Activated CD4-positive, alpha-beta T cell treated with anti-CD3 and anti-CD28 coated beads for 24 hours (primary cell): ENCODE measurements at places on chromosomes 13 and 19.

DNA sequence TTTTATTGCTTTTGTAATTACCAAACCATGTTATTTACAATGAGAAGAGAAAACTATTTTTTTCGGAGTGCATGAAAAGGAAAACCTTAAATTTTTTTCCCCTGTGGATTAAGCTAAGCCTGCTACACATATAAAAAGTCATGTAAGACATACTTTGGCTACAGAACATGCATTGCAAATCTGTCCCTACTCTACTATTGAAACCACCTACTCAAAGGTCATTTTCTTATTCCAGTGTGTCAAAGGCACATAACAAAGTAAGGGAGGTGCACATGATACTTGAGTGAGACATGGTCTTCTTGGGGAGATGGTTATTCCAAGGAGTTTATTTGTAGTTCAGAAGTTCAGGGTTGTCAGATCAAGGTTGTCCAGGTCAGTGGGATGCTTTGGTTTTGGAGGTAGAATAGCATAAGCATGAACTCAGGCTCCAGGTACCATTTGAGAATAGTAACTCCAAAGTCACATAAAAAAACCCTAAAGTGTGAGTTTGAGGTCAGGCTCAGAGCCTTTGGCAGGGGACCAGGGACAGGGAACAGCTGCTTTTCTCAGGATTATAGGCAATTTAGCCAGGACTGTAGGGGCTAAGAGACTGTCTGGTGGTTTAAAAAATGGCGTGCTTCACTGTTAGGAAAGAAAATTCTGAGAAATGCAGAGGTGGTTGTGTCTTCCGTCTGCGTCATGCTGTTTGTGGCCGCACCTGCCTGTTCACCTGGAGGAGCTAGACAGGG, 15.4 kb downstream of the FARP1 start:
- DNase-seq, result no peak

GRCh38 chr19:290372-291005, 714 bp downstream of the PLPP2 start:
- no peak for DNase-seq

GRCh38 chr13:38875186-38875875, 115.3 kb downstream of the STOML3 start:
- DNase-seq, result no peak

DNA sequence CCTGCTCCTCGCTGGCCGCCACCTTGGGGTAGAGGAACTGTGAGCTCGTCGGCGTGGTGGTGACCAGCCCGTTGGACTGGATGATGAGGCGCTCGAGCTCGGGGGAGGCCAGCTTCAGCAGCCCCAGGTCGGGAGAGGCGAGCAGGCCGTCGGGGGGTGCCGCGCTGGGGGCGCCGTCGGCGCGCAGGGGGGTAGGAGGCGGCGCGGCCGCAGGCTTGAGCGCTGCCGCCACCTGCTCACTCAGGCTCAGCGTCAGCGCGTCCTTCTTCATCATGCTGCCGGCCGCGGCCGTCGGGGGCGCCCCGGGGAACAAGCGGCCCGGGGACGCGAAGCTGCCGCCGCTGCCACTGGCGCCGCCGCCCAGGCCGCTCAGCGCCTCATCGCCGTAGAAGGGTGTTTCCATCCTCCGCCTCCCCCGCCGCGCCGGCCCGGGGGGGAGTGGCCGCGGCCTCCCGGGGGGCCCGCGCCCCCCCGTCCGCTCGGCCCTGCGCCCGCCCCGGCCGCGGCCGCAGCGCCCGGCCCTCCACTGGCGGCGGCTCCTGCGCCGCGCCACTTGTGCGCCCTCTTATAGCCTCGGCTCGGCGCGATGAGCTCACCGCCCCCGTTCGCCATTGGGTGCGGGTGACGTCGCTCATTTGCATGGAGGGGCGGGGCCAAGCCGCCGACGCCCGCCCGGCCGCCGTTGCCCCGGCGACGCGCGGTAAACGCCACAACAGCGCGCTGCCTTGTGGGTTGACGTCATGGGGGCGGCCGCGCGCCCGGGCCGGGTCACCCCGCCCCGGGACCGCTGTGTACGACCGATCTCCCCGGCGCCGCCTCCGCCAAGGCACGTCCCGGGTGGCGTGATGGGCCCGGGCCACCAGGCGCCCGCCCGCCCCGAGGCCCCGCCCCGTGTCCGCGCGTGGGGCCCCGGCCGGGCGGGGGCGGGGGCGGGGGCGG, at the start of gene JUND:
JUND (minus strand) TSS at position 541 of the 939 bp plus-strand sequence; CDS start at position 403, 138 bp downstream.
- DNase-seq, result peak; percentile 88

DNA sequence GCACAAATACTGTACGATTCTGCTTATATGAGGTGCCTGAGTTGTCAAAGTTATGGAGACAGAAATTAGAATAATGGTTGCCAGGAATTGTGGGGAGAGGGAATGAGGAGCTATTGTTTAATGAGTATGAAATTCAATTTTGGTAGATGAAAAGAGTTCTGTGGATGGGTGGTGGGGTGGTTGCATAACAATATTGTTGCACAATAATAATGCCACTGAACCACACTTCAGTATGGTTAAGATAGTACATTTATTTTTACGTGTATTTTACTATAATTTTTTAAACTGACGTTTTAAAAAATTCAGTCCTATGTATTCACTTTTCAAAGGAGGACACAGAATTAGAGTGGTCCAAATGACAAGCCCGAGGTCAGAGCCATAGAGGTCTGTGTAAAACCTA, 1.8 kb upstream of the OXGR1 start:
- DNase-seq, result no peak
